ENCODE measurements at places on chromosomes 5 and 9.

- no peak for DNase-seq
These were observed 18.0 kb downstream of the AQP3 start for GRCh38 chr9:33429256-33429985.

GRCh38 chr5:821504-821903 is 29.3 kb downstream of the ZDHHC11 start:
- DNase-seq = no peak

- peak; percentile 14 for DNase-seq
These were observed 112.2 kb downstream of the MTX3 start for GRCh38 chr5:79878721-79879336.

GRCh38 chr5:113181853-113182490 is 205.4 kb downstream of the DCP2 start:
- DNase-seq = no peak

- DNase-seq = no peak
These were observed 15.4 kb downstream of the SH3TC2 start for GRCh38 chr5:149047462-149047861.

DNA sequence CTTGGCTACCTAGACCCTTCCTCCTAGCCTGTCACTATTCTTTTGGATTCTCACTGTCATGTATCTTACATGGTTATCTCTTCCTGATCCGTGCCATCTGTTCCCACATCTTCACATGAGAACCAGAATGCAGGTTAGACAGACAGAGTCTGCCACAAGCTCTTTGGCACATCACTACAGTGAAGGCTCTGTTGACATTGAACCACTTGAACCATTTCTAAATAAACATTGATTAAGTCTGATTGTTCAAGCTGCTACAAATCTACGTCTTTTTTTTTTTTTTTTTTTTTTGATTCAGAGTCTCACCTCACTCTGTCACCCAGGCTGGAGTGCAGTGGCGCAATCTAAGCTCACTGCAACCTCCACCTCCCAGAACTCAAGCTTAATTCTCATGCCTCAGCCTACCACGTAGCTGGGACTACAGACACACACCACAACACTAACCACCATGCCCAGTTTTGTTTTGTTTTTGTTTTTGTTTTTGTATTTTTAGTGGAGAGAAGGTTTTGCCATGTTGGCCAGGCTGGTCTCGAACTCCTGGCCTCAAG is 85.1 kb upstream of the LRRTM2 start:
- DNase-seq = no peak

GRCh38 chr9:12860998-12861397 is 86.2 kb downstream of the LURAP1L start:
- DNase-seq = no peak

GRCh38 chr5:115817386-115817785 is 927 bp upstream of the CDO1 start:
- no peak for DNase-seq

- no peak for DNase-seq
These were observed 131.6 kb downstream of the FANCC start for GRCh38 chr9:95185956-95186355.

DNA sequence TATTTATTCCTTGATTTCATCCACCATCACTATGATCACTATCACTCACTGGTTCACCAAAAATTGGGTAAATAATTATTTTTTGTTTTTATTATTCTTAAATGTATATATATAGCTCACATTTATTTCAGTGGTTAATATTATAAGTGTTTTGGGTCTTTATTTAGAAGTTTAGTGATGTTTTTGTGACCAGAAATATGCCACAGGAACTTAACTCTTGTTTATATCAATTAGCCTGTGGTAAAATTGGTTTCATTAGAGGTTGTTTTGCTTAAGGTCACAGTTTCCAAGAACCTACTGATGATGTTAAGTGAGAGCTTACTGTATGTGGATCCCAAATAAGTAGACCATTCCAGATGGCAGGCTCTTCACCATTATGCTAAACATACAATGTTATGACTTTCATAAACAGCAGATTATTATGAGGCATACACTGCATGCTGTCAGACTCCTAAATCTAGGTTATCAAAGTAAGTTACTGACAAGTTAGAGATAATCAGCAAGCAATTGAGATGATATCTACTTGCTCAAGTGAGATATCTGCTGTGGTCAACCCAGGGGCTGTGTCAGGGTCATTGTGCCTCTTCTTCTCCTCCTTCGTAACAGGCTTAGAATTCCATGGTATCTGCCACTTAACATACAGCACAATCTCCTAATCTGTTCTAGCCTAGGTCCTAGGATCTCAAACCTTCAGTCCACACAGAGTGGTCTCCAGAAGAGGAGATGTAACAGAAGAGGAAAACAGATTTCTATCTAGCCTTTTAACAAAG is 57.6 kb downstream of the NR3C1 start:
- DNase-seq = no peak

- DNase-seq = no peak
These were observed 29.7 kb upstream of the EFNA5 start for GRCh38 chr5:107700481-107700880.

GRCh38 chr5:57509501-57510260 is 27.1 kb upstream of the ACTBL2 start:
- no peak for DNase-seq

DNA sequence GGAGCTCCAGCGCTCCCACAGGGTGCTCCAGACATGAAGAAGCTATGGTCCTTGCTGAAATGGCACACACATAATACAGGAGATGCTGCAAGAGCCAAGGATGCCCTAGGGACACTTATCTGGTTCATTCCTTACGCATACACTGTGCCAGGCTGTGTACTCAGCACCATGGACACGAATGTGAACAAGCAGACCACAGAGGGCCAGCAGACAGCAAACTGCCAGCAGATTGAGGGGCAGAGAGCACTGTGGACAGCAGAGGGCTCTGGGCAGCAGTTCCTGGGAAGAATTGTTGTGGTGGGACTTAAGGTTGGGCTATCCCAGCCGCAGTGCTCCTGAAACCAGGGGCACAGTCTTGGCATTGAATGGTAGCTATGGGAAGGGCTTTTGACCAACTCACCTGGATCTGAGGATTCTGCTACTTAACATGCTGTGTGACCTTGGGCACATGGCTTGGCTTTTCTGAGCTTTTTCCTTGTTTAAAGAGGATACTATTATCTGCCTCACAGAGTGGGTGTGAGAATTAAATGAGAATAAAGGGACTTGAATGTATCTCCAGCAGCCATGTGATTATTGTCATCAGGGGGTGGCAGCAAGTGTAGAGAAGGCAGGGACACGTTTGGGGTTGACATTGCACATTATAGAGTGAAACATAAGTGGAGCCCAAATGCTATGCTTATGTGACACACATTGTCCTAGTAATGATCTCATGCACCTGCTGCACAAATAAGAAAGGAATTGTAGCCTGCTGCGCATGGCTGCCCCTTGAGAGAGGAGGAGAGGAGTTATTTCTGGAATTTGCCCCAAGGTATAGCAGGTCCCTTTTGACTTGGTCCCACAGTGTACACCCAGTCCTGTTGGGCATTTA is 30.1 kb downstream of the PPARGC1B start:
- DNase-seq = no peak

DNA sequence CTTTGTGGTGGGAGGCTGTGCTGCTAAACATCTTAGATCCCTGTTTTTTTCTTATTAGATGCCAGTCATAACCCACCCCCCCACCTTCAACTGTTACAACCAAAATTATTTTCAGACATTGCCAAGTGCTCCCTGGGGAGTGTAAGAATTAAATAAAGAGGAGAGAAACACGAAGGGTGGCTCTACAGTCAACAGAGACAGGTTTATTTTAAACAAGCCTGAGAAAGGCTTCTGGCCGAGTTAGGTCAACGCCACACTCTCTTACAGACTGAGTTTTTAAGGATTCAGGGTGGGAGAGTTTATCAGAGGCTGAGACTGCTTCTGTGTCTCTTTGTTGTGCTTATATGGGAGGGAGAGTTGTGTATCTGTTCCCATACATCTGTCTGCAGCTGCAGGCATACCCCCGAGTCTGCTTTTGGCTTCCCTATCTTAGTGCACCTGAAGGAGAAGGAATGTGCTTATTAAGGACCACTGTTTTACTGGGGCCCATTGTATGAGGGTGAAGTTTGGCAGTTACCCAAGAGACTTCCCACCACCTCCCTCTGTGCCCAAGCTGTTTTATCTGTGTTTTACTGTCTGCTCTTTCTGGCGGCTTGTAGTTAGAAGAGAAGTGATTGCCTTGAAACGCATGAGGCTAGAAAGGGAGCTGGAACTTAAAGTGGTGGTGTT is 11.4 kb upstream of the GDA start:
- DNase-seq = no peak

DNA sequence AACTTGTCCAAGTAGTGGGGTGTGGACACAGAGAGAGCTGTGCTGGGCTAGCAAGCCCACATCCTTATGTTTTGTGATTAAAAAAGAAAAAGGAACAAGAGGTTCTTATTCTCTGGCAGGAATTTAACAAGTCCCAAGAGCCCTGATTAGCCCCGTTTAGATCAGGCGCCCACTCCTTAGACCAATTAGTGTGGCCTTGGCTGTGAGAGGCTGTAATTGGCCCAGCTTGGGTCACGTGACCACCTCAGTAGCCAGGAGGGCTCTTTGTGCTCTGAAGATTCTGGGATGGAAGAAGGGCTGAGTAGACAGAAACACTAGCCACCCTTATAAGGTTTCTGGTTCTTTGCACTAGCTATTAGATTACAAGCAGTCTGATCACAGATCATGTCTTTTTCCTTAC is 31.1 kb downstream of the GCNT4 start:
- DNase-seq = no peak

DNA sequence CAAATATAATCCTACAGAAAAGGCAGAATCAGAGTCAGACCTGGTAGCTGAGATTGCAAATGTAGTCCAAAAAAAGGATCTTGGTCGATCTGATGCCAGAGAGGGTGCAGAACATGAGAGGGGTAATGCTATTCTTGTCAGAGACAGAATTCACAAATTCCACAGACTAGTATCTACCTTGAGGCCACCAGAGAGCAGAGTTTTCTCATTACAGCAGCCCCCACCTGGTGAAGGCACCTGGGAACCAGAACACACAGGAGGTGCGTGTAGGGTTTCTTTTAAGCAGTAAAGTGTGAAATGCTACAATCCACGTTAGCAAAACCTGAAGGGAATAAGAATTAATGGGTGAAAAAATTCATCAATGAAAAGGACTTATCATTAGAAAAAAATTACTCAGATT is 145.8 kb downstream of the GIN1 start:
- DNase-seq = no peak

- DNase-seq = no peak
These were observed 30.9 kb downstream of the GALNT10 start for GRCh38 chr5:154221371-154221896.

- no peak for DNase-seq
These were observed 94.5 kb upstream of the SPATA31D4 start for GRCh38 chr9:81833563-81834345.

GRCh38 chr9:5629312-5630080 is 589 bp downstream of the RIC1 start:
- DNase-seq = no peak

All from stimulated activated CD4-positive, alpha-beta T cell treated with anti-CD3 and anti-CD28 coated beads, Interleukin-1b, Interleukin-23, amount 100 ng/mL, for 1 hour (primary cell).